Upper lobe of right lung (tissue), 1 donor: ENCODE measurements at places on chromosomes 6 and 20. TPM values are rescaled to one million over a fixed set of nuclear protein-coding genes. Genes with fewer than 3 reads are reported as not detected.

GRCh38 chr6:1817033-1817761 lies 207.5 kb downstream of the FOXC1 start:
- no peak for DNase-seq

- DNase-seq = no peak
These were observed 91.5 kb upstream of the BEND6 start for GRCh38 chr6:56863366-56863765.

- no peak for DNase-seq
These were observed 688.4 kb downstream of the HTR1B start for GRCh38 chr6:76774781-76775384.

- no peak for DNase-seq
These were observed 1164.5 kb upstream of the CITED2 start for GRCh38 chr6:140538926-140539325.

DNA sequence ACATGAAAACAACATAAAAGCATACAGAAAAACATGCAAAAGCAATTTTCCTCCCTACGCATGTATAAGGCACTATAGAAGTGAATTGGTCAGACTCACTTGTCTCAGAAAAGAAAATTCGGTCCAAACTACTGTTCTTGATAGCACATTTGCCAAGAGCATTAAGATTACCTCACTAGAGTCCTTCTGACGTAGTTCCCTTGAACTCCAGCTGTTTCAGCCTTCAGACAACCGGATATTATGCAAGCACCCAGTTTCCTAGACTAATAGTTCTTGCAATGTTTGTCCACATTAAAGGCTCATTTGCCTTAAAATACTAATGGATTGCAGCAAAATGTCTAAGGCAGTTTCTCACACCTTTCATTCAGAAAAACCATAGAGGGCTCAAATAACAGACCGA lies 2.5 kb upstream of the CASS4 start:
- DNase-seq = no peak

DNA sequence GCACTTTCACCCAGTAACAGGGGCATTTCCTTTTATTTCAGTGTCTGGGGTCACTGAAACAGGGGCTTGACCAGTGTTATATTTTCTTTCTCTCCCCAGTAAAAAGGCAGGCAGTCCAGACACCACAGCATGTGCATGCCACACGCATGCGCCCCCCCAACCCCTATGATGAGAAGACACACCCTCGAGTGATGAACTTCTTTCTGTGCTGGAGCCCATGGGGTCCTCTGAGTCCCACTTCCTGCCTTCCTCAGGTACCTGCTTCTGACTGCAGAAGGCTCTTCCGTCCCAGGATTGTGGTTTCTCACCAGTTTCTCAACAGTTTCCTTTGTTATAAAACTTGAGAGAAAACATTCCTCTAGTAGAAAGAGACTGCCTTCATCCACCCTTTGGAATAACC lies 45.7 kb upstream of the TMEM181 start:
- DNase-seq = no peak

- DNase-seq = no peak
These were observed 2.6 kb downstream of the BLCAP start for GRCh38 chr20:37524859-37525708.

- DNase-seq = no peak
These were observed 173.2 kb downstream of the DOK5 start for GRCh38 chr20:54648421-54649142.

DNA sequence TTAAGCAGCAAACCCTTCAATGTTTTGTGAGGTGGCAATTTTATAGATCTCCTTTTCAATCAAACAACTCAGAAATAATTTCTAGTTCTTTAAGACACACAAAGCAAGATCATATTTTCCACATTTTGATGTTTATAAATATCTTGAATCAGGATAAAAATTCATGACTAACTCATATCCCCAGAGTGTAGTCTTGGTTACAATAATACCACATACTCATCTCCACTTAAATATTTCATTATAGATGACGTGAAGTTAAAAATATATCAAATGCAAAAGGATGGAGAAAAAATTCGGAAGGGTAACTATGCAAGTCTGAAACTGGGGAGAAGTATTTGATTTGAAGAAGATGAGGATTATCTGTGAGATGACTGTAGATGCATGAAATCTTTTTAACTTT lies 59.8 kb upstream of the HIVEP1 start:
- no peak for DNase-seq

DNA sequence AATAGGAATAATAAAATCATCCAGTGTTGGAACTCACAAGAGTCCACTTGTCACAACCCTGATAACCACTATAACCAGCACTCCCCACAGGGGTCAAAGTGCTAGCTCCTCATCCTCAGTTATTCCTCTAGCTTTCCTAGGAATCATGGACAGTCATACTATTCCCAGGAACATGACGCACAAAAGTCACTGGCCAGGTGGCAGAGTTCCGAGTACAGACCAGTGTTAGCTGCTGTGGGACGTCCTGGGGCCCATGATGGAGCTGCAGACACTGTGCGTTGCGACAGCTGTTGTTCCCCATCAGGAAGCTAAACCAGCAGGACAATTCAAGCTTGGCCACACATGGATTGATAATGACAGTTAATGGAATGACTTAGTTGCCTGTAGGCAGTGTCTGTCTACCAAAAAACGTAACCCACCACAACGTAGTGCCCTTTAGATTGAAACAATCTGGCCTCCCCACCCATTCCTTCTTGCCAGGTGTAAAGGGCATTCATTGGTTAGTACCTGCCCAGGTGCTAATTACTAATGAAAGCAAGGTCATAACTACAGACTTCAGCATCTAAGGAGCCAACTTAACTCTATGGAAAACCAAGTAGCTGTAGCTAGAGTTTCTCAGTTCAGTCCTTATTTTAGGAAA lies 17.4 kb downstream of the EZR start:
- no peak for DNase-seq

DNA sequence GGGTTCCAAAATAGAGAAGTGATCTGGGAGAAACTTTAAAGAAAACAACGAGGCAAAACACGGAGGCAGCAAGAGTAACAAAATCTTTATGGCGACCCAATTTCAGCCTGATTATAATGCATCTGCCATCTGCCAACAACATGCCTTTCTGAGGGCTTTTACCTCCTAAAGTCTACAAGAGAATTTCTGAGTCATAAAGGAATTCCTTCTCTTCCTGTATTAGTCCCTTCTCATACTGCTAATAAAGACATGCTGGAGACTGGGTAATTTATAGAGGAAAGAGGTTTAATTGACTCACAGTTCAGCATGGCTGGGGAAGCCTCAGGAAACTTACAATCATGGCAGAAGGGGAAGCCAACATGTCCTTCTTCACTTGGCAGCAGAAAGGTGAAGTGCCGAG lies 226.6 kb downstream of the HACE1 start:
- no peak for DNase-seq

GRCh38 chr6:128415387-128415786 lies 105.0 kb downstream of the PTPRK start:
- no peak for DNase-seq

- DNase-seq = no peak
These were observed 204.2 kb downstream of the KCNQ5 start for GRCh38 chr6:72826037-72826436.

- DNase-seq = no peak
These were observed 26.9 kb downstream of the PCNA start for GRCh38 chr20:5092765-5093339.

- DNase-seq = peak; percentile 87
These were observed 14.2 kb downstream of the MMP24OS start for GRCh38 chr20:35263532-35264341.

DNA sequence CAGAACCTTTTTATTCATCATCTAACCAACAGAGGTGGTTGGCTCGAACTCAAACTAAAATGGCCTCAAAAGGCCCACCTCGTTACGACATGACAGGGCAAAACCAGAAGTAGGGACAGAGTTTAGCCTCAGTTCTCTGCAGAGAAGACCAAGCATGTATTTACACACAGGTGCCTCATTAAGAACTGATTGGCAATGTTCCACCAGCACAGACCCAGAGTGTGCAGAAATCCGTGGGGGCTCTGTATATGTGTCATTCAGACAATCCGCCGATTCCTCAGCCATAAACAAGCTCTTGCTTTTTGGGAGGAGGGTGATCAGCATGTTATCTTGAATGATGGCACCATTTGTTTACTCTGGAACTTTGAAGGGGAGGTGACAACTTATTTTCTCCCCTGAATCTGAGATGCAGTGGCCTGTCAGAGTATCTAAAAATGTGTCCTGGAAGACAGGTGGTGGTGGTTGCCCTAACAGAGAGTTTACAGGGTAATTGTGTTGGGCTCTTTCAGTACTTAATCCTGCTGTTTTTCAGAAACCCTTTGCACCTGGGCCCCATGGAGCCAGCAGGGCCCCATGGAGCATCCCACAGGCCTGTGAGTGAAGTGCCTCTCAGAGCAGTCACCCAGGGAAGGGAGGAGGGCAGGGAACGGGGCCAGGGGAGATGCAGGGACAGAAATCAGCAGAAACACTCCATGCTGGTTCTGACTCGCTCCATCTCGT lies 29.1 kb upstream of the C20orf203 start:
- no peak for DNase-seq

GRCh38 chr6:140641412-140641811 lies 1267.0 kb upstream of the CITED2 start:
- no peak for DNase-seq

GRCh38 chr6:130018744-130019325 lies 454 bp downstream of the L3MBTL3 start:
- no peak for DNase-seq

GRCh38 chr6:156564807-156565149 lies 212.4 kb upstream of the ARID1B start:
- no peak for DNase-seq

DNA sequence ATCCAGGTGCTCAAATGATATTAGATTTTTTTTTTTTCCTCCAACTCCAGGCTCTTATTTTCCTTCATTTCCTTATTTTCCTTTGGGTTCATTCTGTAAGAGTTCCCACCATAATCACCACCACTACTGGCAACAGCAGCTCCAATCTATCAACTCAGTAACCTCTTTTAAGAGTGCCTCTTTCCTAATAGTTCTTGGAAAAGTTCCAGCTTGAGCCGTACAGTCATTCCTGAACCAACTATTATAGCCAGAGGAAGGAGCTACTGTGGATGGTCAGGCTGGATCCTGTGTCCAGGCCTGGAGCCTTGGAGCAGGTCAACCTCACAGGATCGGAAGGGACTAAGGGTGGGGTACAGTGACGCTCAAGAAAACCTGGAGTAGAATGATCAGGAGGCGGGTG lies 4.2 kb upstream of the ANGPT4 start:
- no peak for DNase-seq

- no peak for DNase-seq
These were observed 18.1 kb downstream of the PLEKHG1 start for GRCh38 chr6:150617496-150618460.

GRCh38 chr20:10263385-10264165 lies 44.9 kb downstream of the SNAP25 start:
- no peak for DNase-seq

DNA sequence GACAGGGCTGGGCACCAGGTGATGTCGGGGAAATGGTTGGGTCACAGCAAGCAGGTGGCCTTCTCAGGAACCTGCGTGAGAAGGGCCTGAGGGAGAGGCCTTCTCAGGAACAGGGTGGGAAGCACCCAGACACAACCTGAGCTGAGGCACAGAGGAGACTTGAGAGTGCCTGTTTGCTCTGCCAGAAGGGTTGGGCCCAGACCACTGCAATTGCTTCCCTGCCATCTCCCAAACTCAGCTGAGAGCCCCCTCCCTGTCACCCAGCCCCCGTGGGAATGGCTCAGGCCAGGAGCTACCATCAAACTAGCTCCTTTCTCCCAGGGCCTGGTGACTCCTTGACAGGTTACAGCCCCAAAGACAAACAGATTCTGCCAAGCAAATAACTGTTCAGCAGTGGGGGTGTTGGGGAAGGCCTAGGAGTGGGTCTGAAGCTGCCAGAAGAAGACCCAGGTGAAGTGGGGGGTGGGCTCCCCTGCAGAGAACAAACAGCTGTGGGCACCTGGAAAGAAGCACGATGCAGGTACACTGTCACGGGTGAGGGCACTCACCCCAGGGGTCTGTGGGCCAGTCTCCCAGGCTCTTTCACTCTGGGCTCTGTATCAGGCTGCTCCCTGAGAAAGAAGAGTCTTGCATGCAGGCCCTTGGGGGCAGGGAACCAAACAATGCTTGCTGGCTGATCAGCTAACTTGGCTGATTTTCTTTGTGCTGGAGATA lies 30.4 kb upstream of the SPDEF start:
- DNase-seq = no peak

The SLC32A1 gene
- not detected for total RNA-seq

The NAA20 gene
- 63.1 TPM for total RNA-seq

The NAPB gene
- 10.8 TPM for total RNA-seq

The CAGE1 gene
- total RNA-seq = not detected

The ECT2L gene
- total RNA-seq = not detected

The ZNF341 gene
- total RNA-seq = 4.8 TPM

The HNF4A gene
- total RNA-seq = 0.20 TPM

The SOX18 gene
- 135 TPM for total RNA-seq

The FOXF2 gene
- total RNA-seq = 15.7 TPM
